ENCODE measurements at places on chromosomes 13 and 19.

GRCh38 chr13:111319998-111320911, at the start of gene TEX29:
TSS of gene TEX29 (plus strand) at chr13:111320642. CDS start at chr13:111320891, 249 bp downstream.
- DNase-seq = no peak

DNA sequence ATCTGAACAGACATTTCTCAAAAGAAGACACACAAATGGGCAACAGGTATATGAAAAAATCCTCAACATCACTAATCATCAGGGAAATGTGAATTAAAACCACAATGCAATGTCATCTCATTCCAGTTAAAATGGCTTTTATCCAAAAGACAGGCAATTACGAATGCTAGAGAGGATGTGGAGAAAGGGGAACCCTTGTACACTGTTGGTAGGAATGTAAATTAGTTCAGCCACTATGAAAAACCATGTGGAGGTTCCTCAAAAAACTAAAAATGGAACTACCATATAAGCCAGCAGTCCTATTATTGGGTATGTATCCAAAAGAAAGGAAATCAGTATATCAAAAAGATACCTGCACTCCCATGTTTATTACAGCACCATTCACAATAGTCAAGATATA, 24.7 kb upstream of the ZC3H13 start:
- DNase-seq = no peak

DNA sequence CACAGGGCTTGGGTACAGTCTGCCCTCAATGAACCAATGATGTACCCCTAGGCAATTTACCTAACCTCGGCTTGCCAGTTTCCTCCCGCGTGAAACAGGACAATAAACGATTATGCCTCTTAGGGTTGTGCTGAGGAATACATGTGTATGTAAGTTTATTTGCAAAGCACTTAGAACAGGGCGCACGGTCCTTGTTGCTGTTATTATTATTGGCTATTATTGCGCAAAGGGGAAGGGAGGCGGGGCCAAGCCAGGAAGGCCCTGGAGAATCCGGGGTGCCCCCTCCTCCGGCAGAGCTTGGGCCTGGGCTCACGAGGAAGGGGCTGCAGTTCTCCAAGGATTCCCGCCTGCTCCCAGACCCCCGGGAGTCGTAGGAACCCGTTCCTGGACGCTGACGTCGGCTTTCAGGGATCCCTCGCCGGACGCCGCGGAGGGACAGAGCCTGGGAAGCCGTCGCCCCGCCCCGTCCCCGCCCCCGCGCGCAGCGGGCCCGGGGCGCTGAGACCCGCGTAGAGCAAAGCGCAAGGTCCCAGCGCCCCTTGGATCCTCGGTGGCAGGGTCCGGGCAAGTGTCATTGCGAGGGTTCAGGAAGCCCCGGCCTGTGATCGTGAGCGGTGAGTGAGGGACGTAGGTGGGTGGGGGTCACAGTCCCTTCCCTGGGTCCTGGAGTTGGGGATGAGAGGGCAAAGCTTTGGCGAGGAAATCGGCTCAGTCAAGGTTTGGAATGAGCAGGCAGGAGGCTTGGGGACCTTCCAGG, at the start of gene TMEM91:
TMEM91 (plus strand) TSS at position 293 of the 757 bp plus-strand sequence. CDS start 1,777 bp downstream, outside the sequence.
- DNase-seq = peak; percentile 43

- no peak for DNase-seq
These were observed 124.1 kb upstream of the SPACA7 start for GRCh38 chr13:112251930-112252585.

GRCh38 chr19:38386971-38387549, 774 bp downstream of the GGN start:
- no peak for DNase-seq

GRCh38 chr19:3556978-3557460, 367 bp downstream of the MFSD12 start:
- peak; percentile 6 for DNase-seq

DNA sequence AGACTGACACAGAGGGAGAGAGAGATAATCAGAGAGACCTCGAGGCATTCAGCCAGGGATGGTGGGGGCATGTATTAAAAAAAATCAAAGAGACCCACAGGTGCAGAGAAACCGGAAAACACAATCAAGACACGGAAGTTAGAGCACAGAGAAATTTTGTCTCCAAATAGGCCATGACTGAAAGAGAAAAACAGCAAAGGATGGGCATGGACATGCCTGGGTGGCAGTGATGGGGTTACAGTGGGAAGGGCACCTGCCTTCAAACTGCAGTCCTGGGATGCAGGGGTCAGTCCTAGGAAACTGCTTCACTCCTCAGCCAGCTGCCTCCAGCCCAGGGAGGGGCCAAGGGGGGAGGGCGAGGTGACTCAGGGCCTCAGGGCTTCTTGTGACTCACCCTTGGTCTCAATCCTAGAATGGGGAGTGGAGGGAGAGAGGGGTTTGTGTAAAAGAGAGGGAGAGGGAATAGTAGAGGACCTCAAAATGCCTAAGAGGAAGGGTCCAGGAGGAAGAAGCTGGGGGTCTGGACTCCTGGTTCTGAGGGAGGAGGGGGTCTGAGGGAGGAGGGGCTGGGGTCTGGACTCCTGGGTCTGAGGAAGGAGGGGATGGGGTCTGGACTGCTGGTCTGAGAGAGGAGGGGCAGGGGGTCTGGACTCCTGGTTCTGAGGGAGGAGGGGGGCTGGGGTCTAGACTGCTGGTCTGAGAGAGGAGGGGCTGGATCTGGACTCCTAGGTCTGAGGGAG, 3.6 kb upstream of the KCNN4 start:
- no peak for DNase-seq

GRCh38 chr13:24119626-24120508, 40.7 kb upstream of the SPATA13 start:
- no peak for DNase-seq

GRCh38 chr19:16566161-16566560, 6.1 kb downstream of the SLC35E1 start:
- DNase-seq = no peak

DNA sequence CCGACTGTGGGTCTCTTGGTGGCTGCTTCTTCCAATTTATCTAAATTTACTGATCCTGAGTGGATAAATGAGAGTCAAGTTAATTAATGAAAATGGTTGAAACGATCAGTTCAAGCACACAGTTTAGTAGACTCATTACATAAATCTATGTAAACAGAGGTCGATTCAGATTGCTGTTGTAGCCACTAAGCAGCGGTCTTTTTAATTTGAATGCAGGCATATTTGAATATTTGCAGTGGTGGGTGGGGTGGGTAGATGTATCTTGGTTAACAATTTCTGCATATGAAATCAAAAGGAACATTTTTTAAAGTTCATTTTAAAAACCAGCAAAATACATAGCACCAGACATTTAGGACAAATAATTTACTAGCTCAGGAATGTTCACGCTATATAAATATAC, 325.9 kb downstream of the KLF12 start:
- no peak for DNase-seq

GRCh38 chr19:1409204-1410005, 2.0 kb downstream of the DAZAP1 start:
- no peak for DNase-seq

GRCh38 chr13:76129305-76130000, 493.3 kb downstream of the LMO7 start:
- no peak for DNase-seq

GRCh38 chr19:8641908-8642547, 11.6 kb downstream of the NFILZ start:
- DNase-seq = no peak

- DNase-seq = no peak
These were observed 6.9 kb upstream of the SULT2B1 start for GRCh38 chr19:48544856-48545750.

- DNase-seq = no peak
These were observed 85.6 kb downstream of the KL start for GRCh38 chr13:33101835-33102234.

- DNase-seq = no peak
These were observed 37.3 kb downstream of the ITGBL1 start for GRCh38 chr13:101489643-101490405.

DNA sequence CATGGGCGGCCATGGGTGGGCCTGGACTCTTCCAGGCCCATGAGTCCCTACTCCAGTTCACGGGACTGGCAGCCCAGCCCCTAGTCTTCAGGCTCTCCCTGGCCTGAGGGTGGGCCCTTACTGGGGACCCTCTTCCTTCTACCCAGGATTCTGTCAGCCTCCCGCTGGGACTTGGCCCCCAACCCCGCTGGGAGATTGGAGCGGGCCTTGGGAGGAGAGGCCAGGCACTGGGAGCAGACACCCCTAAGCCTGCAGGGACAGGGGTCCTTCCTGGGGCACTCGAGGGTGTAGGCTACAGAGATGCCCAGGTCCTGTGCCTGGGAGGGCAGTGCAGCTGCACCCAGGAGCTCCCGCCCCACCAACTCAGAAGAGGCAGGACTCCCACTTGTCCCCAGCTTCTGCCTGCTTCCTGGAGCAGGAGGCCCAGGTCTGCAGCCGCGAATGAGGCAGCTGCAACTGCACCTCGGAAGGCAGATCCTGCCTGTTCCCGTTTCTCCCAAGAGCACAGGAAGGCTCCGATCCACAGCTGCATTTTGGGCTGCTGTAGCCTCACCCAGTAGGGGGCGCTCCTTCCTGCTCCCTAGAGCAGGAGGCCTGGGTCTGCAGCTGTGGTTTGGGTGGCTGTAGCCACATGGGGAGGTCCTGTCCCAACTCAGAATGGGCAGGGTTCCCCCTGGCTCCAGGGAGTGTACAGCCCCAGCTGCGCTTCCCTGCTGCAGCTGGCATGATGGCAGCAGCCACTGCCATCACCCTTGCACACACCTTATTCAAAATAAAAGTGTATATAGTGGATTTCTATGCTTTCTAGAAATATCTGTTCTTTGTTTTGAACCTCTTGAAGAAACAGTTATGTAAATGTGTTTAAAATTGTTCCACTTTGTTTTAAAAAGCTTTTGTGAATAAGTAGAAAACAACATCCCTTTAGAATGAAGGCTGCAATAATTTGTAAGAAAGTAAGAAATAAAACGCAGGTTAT, 46.8 kb downstream of the TEX26 start:
- DNase-seq = no peak

- peak; percentile 57 for DNase-seq
These were observed 53.6 kb downstream of the DGKH start for GRCh38 chr13:42101821-42102585.

GRCh38 chr13:32783067-32783466, 196.8 kb downstream of the PDS5B start:
- no peak for DNase-seq

DNA sequence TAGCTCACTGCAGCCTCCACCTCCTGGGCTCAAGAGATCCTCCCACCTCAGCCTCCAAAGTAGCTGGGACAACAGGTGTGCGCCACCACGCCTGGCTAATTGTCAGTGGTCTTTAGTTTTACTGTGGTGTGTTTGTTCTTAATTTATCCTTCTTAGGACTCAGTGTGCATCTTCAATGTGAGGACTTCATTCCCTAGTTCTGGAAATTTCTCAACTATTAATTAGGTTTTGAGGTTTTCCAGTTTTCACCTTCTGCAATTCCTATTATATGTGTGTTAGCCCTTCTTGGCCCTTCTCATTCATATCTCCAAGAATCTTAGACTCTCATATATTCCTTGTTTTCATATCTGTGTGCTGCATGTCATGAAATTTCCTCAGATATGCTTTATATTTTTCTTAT, 32.2 kb upstream of the SLC7A10 start:
- no peak for DNase-seq

- no peak for DNase-seq
These were observed 42.6 kb downstream of the ZNF527 start for GRCh38 chr19:37413313-37414084.

GRCh38 chr13:59043016-59043415, 1120.7 kb downstream of the DIAPH3 start:
- no peak for DNase-seq

GRCh38 chr19:16115301-16116039, 3.8 kb downstream of the RAB8A start:
- no peak for DNase-seq

- no peak for DNase-seq
These were observed 18.1 kb upstream of the GSX1 start for GRCh38 chr13:27774169-27774568.

GRCh38 chr13:106762708-106763107, 194.8 kb upstream of the ARGLU1 start:
- no peak for DNase-seq

DNA sequence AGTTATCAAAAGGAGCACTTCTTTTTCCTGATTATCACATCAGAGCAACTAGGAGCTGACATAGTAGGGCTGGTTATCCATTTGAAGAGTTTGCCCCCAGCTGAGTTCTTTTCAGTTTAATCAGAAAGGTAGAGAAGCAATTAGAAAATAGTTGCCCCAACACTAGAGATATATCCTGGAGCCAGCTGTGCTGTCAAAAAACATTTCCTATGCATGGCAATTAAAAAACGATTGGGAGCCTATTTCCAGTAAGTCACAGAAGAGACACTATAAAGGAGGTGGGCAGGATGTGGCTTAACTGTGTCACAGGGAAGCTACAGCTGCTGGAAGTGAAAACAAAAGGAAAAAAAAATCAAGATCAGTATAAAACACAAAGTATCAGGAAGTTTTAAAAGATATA, 155.7 kb upstream of the SLITRK1 start:
- no peak for DNase-seq

DNA sequence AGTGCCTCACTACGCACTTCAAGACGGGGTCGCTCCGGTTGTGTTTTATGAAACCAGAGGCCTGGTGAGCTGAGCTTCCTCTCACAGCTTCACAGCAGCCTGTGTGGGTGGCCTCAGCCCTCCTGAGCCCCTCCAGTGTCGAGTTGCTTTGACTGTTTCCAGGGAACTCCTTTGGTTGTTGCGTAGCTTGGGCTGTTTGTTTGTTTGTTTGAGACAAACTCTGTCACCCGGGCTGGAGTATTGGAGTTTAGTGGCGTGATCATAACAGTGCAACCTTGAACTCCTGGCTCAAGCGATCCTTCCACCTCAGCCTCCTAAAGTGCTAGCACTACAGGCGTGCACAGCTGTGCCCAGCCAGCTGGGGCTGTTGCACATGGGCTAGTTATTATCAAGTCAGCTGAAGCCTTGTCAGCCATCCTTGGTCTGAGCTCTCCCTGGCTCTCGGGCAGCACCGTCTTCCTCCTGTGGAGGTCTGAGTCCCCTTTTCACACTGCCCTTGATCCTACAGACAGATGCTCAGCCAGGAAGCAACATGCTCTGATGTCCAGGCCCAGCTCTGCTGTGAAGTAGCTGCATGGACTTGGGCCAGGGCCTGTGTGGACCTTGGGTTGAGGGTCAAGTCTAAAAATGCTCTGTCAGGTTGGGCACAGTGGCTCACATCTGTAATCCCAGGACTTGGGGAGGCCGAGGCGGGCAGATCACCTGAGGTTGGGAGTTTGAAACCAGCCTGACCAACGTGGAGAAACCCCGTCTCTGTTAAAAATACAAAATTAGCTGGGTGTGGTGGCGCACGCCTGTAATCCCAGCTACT, 10.2 kb downstream of the DOT1L start:
- no peak for DNase-seq

DNA sequence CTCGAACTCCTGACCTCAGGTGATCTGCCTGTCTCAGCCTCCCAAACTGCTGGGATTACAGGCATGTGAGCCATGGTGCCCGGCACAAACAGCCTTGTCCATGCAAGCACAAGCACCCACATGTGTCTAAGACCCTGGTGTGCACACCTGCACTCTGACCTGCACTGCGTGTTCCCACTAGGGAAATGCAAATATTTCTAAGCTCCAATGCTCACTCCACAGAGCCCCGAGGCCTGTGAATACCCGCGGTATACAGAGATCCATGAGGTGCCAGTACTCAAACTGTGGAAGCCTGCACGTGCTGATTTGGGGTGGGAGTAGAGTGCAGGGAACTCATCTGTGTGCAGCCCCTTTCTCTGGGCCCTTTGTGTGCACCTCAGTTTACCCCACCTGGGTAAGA, 14.7 kb downstream of the GADD45B start:
- no peak for DNase-seq

GRCh38 chr13:111288276-111288675, 32.2 kb upstream of the TEX29 start:
- peak; percentile 64 for DNase-seq

GRCh38 chr19:45764475-45764874, 4.6 kb downstream of the SIX5 start:
- DNase-seq = no peak
